ENCODE measurements at places on chromosomes 6 and 20.

DNA sequence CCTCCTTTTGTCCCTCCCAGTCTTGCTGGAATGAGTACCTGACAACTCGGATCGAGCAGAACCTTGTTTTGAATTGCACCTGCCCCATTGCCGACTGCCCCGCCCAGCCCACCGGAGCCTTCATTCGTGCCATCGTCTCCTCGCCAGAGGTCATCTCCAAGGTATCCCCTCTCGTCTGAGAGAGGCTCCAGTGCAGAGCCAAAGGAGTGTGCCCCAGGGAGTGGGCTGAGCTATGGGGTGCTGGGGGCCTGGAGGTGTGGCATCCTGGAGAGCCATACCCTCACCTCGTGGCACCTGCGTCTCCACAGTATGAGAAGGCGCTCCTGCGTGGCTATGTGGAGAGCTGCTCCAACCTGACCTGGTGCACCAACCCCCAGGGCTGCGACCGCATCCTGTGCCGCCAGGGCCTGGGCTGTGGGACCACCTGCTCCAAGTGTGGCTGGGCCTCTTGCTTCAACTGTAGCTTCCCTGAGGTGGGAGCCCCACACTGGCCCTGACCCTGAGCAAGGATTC lies 8.8 kb downstream of the DNPH1 start:
- DNase-seq, result no peak

GRCh38 chr6:12709116-12709515 lies 7.5 kb upstream of the PHACTR1 start:
- no peak for DNase-seq

DNA sequence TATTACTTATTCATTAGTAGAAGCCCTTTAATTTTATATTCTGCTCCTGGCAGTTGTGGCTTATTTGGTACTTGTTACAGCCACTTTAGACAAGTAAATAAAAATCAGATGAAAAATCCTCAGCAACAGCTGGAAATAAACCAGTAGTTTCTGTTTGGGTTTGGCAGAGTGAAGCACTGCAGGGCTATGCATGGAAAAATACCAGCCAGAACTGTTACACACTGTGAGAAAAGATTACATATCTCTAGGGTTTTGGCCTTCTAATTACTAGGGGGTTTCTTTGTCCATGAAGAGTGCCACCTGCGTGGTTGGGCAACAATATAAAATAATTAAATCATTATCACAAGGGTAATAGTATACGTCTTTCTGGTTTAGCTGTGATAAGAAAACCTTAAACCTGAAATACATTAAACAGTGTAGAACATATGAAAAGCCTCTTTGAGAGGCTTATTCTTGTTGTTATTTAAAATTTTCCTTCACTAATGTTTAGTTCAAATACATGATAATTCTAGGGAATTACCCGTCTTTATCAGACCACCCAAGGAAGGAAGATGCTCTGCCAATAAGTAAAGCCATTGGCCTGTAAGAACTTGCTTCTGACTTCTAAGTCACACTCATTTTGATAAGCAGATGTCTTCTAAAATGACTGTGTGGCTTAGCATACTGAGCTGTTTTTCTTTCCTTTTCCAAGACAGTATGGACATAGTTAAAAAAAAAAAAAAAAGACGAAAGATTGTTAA lies 320.0 kb upstream of the FLRT3 start:
- DNase-seq, result no peak

DNA sequence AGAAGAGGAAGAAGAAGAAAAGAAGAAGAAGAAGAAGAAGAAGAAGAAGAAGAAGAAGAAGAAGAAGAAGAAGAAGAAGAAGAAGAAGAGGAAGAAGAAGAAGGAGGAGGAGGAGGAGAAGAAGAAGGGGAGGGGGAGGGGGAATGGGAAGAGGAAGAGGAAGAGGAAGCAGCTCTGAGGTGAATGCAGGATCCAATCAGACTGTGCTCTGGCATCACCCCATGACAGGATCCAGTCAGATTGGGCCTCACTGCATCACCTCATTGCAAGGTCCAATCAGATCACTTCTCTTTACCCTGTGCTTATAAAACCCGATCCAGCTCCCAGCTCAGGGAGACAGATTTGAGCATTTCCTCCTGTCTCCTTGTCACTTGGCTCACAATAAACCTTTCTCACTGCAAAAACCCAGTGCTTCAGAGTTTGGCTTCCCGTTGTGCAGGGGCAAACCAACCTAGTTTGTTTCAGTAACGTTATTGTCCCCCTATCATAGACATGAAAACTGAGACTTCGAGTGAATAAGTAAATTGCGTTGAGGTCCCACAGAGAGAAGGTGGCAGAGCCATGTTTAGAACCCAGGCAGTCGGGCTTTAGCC lies 28.6 kb upstream of the YWHAB start:
- no peak for DNase-seq

- DNase-seq, result no peak
Observed at GRCh38 chr6:15401769-15402250, 155.9 kb downstream of the JARID2 start.

DNA sequence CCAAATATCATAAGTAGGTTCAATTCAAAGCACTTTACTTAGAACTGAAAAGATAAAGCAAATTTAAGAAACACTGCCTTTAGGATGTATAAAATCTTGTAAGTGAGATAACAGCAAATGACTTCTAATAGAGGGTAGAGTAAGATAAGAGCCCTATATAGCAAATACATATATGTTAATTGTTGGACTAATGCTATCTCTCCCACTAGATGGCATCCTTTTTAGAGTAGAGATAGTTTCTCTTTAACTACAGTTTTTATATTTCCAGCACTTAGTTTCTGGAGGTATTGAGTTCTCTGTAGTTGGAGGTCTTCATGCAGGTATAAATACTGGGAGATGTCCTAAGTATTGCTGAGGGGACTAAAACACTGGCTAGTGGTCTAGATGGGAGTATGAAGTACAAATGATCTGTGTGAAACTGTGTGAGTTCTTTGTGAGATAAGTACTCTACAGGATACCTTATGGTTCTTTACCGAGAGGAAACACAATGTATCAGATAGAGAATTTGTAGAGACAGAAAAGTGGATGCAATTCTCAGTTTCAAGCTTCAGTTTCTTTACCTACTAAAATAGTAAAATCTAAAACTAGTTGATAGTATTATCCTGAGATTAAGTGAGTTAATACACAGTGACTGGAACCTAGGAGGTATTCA lies 399.3 kb downstream of the KHDRBS2 start:
- DNase-seq, result no peak

DNA sequence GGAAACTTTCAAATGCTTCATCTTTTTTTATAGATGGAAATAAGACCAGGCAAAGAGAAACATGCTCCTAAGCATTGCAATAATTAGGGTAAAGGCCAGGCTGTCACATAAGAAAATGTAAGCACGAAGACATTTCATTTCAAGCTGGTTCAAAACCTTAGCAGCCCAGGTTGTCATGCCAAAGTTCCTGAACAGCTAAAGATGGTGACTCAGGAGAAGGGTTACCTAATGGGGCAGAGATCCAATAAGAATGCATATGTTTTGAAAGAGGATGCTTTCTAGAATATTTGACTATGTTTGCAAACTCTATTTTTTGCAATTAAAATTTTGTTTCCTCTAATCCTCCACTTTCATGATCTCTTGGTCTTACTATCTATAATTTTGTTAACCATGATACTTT lies 65.6 kb upstream of the PHACTR2 start:
- DNase-seq, result no peak

- DNase-seq, result no peak
Observed at GRCh38 chr20:19953606-19954005, 63.6 kb upstream of the NAA20 start.

DNA sequence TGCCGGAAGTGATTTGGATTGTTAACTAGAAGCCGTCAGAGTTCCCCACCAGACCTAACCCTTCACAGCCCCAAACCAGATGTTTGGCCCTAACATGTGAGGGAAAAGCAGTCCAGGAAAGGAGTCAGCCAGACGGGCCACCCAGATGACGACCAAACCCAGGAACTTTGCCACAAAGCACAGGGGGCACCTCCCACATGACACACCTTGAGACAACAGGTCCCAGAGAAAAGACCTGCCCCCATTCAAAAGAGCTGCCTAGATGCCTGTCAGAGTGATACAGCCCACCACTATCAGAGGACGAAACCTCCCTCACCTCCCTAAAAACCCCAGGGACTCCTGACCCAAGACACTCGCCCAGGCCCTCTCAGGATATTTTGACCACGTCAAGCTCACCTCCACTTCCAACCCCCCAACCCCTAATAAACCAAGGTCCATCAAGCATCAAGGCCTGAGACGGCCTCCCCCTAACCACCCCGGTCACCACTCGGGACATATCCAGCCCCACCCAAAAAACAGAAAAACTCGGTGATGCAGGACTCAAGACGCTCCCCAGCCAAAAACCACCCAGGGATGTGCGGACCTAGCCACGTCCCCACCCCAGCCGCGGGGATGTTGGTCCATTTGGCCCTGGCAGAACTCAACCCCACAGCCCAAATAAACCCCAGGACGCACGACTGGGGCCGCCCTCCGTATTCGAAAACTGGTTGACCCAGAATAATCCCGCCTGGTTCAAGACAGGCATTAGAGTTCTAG lies 662 bp downstream of the ZNF343 start:
- no peak for DNase-seq

- no peak for DNase-seq
Observed at GRCh38 chr20:5870568-5870981, 79.8 kb downstream of the TRMT6 start.

GRCh38 chr20:9368893-9369292 lies 145.5 kb upstream of the LAMP5 start:
- no peak for DNase-seq

GRCh38 chr20:49400904-49401303 lies 81.6 kb downstream of the KCNB1 start:
- no peak for DNase-seq

DNA sequence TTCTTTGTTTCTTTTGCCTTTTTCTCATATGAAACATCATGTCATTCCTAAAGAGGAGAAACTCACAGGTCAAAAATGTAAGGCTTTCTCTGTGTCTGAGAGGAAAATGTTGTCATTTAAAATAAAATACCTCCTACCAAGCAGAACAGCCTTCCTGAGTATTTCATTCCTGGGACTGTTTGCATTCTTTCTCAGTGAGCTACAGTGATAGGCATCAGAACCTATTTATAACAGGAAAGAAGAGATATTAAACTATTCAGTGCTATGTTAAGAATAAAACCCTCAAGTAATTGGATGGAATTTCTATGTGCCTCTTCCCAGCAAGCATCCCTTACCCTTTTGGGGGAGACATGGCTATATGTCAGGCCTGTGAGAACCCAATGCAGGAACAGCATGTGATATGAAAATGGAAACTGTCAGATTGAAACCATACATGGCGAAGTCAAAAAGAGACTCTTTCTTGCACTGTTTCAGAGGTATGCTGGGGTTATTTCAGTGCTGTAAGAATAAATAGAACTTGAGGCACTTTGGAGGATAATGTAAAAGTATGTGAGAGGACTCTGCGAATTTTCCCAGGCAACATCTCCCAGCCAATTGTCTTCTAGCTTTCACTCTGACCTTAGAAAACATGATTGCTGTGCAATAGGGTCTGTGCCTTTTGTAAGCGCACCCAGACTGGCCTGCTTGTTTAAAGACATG lies 133.8 kb upstream of the CCN2 start:
- no peak for DNase-seq

- DNase-seq, result no peak
Observed at GRCh38 chr20:57659517-57660180, 39.4 kb upstream of the ZBP1 start.

All from amygdala (tissue), 56 donors.